ENCODE measurements at places on chromosomes 4 and X.

- DNase-seq = no peak
Observed at GRCh38 chr4:168082379-168082778, 10.0 kb upstream of the ANXA10 start.

DNA sequence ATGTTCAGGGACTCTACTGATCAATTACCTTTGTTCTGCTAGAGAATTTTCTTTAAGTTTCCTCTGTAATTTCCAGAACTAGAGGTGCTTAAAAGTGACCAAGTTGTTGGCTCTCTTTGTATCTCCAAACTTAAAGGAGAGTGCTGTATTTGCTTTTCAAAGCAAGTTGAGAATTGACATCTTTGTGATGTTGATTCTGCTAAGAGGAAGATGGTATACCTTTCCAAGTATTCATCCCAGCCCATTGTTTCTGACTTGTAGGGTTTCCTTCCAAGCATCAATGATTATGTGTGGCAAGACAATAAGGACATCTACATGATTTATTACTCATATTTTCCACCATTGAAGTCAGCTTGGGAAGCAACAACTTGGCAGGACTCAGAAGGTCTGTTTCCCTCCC lies 190.6 kb downstream of the GC start:
- no peak for DNase-seq

- DNase-seq = no peak
Observed at GRCh38 chr4:94913316-94913715, 155.6 kb downstream of the BMPR1B start.

GRCh38 chrX:15475486-15475885 lies 17.6 kb downstream of the PIR start:
- no peak for DNase-seq

- DNase-seq = no peak
Observed at GRCh38 chr4:113835005-113835404, 73.5 kb upstream of the CAMK2D start.
